ENCODE measurements at places on chromosomes 4 and X.

DNA sequence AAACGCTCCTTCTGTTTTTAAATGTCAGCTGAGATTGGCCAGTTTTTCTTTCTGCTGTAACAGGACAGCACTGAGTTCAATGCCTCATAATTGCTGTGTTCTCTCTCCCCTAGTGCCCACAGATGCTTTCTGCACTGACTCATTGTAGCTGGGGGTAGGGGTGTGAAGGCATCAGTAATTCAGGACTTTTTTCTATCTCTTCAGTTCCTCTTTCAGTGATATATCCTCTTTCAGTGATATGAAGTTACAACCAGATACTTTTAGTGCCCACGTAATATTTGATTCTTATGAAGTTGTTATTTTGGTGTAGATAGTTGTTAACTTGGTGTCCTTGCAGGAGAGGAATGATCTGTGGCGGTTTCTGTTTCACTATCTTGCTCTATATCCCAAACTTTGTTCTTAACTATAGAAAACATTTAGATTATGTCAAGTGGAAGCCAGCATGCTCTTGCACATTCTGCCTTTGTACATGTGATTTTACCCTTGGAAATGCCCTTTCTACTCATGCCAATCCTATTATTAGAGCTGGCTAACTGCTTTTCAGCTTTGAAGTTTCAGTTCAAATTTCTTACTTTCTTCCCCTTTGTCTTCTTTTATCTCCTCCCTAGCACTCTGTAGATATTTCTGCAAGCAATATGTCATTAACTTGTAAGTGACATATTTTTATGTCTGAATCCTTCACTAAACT is 1258.4 kb downstream of the FAM133A start:
- no peak for DNase-seq

DNA sequence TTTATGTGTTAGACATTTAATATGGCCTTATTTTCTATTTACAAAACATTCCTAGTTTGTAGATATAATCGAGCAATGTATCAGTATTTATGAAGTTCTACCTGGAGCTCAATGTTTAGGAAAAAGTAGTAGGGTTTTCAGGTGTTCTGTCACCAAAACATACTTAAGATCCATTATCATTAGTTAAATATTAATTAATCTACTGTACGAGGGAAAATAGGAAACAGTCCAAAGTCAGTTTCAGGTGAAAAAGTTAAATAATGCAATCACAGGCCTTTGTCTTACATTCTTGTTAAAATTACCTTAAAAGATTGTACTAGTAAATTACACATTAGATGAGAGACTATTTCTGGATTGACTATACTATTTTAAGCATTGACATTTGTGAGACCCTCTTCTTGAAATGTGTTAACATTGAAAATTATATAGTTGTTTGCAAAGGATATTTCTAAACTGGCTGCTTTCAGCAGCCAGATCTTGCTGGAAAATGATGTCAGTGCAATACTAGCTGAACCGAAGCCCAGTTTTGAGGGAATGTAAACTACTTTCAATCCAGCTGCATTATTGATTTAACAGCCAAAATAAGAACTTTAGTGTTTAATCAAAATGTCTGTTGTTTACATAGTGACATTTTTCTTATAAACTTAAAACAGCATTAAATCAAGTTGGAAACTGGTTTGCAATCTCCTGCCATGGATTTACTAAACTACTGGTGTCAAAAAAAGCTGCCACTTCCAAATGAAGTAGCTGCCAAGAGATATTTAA is 19.3 kb downstream of the GUCY1B1 start:
- DNase-seq = no peak

DNA sequence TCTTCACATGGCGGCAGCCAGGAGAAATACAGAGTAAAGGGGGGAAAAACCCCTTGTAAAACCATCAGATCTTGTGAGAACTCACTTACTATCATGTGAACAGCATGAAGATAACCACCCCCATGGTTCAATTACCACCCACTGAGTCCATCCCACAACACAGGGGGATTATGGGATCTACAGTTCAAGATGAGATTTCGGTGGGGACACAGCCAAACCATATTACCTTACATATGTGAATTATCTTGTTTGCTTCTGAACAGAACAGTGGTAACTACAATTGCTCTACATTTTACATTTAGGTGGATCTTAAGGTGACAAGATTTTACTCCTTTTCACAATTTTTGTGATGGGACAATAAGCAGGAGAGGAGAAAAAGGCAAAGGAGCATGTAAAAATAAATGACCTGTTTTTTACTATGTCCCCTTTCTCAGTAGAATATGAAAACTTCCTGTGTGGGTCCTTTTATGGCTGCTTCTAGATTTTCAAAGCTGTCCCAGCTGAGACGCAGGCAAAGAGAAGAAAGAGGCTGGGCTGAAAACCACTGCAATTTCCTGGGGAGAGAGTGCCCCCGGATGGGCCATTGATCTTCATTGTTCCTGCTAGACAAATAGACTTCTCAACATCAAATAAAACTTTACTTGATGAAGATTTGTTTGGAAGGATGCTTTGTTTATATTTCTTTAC is 45.9 kb upstream of the PGM2 start:
- no peak for DNase-seq

GRCh38 chr4:113825272-113825671 is 63.7 kb upstream of the CAMK2D start:
- DNase-seq = no peak

DNA sequence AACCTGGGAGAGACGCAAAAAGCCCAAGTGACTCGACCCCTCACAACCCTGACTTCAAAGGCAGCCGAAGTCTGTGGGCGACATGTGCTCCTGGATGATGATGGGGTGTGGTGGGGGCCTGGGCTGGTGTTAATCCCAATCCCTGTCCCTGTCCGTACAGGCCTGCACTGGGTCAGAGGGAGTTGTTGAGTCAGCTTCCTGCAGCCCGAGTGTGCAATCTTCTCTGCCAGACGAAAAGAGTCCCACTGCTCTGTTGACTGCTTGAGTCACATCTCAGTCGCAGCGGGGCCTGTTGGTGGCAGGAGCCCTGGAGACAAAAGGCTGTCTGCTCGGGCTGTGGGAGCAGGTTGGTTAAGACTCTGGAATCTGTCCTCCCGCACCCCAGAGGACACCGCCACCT is 10.3 kb downstream of the FAM3A start:
- DNase-seq = no peak

DNA sequence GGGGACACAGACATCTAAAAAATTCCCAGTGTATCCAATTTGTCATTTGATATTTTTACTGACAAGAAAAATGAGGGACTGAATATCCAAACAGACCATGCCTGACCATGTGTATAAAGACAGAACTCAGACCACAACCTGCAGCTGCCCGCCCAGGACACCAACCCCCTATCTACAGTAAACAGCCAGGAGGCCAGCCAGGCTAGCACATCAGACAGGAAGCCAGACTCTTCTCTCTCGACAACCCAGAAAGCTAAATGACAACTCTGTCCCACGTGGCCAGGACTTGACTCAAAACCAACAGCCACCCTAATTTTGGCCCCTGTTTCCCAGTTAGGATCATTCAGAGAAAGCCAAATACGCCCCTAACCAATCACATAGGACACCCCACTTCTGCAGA is 15.1 kb downstream of the AFAP1 start:
- no peak for DNase-seq

GRCh38 chr4:121668368-121669162 is 28.2 kb downstream of the ANXA5 start:
- DNase-seq = no peak

GRCh38 chr4:39205000-39205399 is 22.7 kb downstream of the WDR19 start:
- DNase-seq = no peak

- DNase-seq = no peak
Measured at GRCh38 chrX:31656013-31656412, 584.2 kb upstream of the FTHL17 start.

DNA sequence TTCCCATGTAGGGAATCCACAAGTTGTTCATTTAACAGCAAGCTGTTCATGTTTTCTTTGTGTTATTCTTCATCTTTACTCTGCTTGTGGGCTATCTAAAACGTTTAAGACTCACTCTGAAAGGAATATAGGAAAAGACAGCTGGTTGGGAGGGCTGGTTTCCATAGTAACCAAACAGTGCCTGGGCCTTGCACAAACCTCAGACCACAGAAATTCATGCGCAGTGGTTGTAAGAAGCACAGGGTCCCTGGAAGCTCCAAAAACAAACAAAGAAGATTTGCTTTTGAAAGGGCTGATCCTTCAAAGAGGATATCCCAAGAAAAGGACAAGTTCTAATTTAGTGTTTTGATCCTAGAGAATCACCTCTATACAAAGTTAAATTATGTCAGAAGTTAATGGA is 7.8 kb downstream of the SERTM2 start:
- DNase-seq = no peak

DNA sequence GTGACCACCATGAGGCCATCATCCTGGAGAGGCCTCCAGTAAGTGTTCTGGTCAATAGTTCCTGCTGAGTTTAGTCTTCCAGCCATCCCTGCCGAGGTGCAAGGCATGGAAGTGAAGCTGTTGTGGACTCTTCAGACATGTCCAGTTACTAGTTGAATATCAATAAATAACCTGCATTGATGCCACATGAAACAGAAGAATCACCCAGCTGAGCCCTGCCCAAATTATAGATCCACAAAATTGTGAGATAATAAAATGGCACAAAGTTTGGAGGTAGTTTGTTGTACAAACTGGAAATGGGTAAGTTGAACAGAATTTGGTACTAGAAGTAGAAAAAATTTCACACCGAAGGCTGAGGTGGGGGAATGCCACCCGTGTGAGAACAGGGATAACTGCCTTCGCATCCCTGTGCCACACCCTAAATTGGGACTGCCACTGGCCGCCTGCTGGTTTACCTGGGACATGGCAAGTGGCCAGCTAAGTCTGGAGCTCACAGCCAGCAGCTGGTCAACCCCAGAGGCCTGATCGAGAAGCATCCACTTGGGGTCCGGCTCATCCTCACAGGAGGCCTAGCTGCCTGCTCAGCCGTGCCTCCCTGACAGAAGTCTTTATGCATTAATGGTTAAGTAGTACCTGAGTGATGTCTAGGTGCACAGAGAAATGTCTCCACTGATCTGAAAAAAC is 184.5 kb downstream of the SPRY1 start:
- no peak for DNase-seq

DNA sequence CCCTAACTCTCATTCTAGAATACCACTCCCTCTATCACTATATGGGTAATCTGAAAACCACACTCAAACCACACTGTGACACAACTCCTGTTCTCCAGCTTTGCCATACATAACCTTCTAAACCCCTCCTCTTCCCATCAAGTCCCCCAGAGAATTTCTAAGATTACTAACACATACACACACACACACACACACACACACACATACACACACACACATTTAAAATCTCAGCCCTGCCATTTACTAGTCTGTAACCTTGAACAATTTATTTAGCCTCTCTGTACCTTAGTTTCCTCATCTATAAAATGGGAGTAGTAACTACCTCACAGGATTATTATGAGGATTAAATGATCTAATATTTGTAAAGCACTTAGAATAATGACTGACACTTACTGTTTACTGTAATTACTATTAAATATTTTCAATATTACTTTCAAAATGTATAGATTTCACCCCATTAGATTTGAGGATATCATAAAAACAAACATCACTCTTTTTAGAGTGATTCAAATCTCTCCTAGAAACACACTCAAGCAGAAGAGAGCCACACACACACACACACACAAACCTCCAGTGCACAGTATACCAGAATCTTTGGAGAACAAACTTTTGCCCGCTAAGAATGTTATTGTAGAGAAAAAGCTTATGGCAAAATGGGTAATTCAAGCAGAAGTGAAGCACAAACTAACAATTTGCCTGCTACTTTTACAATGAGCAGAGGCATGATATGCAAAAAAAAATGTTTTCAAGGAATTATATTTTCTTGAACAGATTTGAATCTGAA is 3.8 kb downstream of the ANKRD50 start:
- no peak for DNase-seq

GRCh38 chrX:3345281-3346191 is 916 bp downstream of the MXRA5 start:
- DNase-seq = no peak

- no peak for DNase-seq
Measured at GRCh38 chr4:108336076-108336475, 167.3 kb upstream of the LEF1 start.

DNA sequence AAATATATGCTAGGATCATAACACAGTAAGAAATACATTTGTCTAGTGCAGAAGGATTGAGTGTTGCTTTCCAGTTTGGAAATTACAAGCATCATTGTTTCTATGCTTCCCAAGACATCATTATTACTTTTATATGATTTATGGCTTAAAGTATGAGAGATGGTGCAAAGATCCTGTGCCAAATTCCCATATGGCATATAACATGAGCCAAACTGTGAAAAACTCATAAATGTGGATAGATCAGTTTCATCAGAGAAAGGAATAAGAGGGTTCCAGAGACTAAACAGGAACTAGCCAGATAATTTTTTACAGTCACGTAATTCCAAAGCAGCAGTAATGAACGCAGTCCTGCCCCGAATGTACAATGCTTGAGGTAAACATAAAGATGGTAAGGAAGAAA is 126.3 kb downstream of the PRDM5 start:
- no peak for DNase-seq

DNA sequence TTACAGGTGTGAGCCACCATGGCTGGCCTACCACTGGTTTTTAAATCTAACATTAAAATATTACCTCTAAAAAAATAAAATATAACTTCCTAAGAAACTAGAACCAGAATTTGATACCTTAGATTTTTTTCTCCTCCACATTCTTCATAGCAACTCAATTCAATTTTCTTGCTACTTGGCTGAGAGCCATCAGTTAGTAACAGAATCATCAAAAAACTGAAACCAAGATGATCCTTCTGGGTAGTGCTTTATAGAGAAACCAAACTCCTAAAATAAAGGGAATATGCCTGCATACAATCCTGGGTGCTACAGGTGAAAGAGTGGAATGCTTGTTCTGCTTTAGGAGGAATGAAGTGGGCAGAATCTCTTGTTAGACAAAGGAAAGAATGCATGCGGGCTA is 64.4 kb downstream of the RPS3A start:
- DNase-seq = no peak

GRCh38 chr4:43496602-43497001 is 604.1 kb downstream of the GRXCR1 start:
- no peak for DNase-seq

GRCh38 chr4:16256343-16256742 is 30.1 kb upstream of the TAPT1 start:
- no peak for DNase-seq

DNA sequence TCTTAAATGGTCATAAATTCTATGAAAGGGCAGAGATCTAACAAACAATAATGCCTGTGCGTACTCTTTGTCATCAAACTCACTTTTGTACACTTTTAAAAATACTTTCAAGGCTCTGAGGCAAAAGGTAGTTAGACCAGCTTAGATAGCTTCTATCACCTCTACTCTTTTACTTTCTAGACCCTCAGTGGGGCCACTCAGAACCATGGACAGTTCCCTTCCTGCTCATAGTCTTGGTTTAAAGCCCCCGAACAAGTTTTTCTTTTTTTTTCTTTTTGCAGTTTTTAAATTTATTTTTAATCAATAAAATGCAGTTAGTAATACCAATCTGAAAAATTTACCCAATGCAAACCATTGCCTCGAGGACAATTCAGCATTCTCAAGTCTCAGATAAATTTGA is 460.5 kb upstream of the CNKSR2 start:
- no peak for DNase-seq

GRCh38 chr4:78621395-78621794 is 69.8 kb downstream of the ANXA3 start:
- no peak for DNase-seq

- no peak for DNase-seq
Measured at GRCh38 chrX:19743386-19743785, 144.0 kb downstream of the SH3KBP1 start.
